ENCODE measurements at places on chromosomes 3 and 15.

GRCh38 chr3:168048414-168049330 lies 47.1 kb downstream of the GOLIM4 start:
- no peak for DNase-seq

- peak; percentile 58 for DNase-seq
These were observed 59.5 kb upstream of the STRIT1 start for GRCh38 chr3:155352900-155353490.

DNA sequence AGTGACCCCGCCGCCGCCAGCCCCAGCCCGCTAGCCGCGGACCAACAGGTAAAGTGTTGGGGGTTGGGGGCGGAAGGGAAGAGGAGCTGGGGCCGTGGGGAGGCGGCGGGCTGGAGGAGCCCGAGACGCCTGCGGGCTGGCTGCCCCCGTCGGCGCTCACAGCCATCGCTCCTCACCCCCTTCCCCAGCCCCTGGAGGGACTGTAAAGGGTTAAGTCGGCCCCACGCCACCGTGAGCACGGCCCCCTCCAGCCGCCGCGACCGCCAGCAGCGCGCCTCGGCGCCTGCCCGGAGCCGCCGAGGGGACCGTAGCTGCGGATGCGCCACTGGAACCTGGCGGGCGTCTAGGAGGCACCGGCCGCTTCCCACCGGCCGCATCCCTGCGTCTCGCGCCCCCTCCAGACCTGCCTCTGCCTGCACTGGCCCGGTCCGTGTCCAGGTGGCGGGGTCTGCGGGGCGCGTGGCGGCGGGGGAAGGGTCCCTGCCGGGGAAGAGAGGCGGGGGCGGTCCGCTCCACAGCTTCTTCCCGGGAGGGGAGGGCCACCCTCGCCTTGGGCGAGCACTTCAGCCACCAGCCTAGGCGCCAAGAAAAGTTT lies 522 bp downstream of the MED12L start:
- no peak for DNase-seq

- peak; percentile 12 for DNase-seq
These were observed 214.9 kb upstream of the ARRDC4 start for GRCh38 chr15:97745481-97746071.

- no peak for DNase-seq
These were observed 668.8 kb upstream of the ADAMTS9 start for GRCh38 chr3:65356331-65357248.

- peak; percentile 34 for DNase-seq
These were observed 147.8 kb downstream of the LRRC28 start for GRCh38 chr15:99399061-99399460.
